AML-193 (cell line): ENCODE measurements at places on chromosomes 5 and 9.

- no peak for DNase-seq
Measured at GRCh38 chr5:123511290-123511647, 708 bp upstream of the CSNK1G3 start.

DNA sequence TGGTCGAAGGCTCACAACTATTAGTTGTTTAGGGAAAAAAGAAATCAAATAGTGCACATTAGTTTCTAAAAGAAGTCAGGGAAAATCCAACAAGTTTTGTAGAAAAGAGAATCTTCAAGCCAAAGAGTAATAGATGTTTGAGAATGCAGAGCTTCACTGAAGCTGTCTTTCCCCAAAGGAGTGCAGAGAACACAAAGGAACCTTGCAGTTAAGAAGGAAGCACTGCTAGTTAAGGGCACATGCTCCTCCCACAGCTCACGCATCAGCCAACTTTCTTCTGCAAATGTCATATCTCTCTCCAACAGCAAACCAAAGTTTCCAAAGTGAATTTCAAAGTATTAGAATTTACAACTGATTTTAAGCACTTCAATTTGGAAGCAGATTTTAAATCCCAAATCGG lies 116.4 kb upstream of the FST start:
- no peak for DNase-seq

DNA sequence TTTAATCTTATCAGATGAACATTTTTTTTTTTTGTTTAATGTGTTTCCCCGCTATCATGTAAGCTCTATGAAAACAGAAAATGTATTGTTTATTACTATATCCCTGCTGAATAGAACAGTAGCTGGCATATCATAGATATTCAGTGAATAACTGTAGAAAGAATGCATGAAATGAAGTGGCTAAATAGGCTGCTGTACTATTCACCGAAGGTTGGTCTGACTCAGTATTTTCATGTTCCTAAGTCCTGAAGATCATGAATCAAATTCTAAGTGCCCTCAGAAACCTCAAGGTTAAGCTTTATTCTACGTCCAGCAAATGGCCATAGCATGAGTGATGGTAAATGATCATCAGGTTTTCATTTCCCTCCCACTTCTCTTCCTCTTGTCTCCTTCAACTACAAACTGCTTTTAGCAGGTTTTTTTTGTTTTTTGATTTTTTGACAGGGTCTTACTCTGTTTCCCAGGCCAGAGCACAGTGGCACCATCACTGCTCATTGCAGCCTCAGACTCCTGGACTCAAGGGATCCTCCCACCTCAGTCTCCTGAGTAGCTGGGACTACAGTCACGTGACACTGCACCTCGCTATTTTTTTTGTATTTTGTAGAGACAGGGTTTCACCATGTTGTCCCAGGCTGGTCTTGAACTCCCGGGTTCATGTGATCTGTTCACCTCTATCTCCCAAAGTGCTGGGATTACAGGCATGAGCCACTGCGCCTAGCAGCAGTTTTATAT lies 19.1 kb upstream of the ZFAND5 start:
- DNase-seq, result no peak

GRCh38 chr9:33924978-33925797 lies 108.2 kb downstream of the UBE2R2 start:
- peak; percentile 19 for DNase-seq

GRCh38 chr5:102624405-102624804 lies 125.6 kb upstream of the SLCO6A1 start:
- DNase-seq, result no peak

GRCh38 chr5:14056039-14056438 lies 87.1 kb upstream of the TRIO start:
- no peak for DNase-seq

DNA sequence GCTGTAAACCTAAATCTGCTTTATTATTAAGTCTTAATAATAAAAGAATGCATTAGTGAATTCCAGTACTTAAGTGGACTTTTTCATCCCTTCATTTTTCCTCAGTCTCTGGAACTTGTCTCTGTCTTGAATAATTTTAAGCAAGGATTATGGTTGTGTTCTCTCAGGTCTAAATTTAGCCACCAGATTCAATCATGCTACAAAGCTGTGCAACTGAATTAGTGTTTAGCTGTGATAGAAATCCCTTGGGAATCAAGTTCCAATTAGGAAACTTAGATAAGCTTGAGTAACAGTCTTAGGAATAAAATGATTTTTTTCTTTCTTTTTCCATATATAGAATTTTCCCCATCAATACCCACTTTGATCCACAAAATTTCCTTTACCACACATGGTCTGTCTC lies 104.3 kb downstream of the PLPPR1 start:
- no peak for DNase-seq

DNA sequence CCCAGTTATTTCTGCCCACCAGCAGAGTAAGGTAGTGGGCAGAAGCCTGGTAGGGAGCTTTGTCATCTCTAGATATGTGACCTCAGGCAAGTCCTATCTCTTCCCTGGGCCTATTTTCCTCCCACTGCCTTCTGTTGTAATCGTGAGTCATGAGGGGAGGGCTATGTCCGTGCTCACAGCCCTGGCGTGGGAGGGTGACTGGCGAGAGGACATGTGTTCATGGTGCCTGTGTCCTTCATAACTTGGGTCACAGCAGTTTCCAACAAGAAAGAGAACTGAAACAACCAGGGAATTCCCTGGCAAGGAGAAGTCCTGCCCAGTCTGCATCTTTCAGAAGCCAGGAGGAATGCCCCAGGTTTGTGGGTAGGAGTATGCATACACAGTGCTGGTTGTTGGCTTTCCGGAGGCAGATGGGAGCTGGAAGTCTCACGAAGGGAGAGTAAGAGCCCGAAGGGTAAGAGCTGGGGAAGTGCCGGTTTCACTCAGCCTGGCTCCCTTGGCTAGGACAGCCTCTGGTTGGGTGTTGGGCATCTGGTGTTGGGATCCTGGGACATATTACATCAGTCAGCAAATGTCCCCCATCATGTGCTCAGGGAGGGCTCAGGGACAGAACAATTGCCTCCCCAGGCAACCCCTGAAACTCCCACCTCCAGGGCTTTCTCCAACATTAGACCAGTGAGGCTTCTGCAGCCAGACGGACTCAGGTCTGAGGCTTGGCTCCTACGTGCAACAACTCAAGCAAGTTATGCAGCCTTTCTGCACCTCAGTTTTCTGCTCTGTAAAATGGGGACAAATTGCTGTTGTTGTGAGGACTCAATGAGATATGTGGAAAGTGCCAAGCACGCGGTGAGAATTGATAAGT lies 4.3 kb upstream of the TIFAB start:
- DNase-seq, result no peak

DNA sequence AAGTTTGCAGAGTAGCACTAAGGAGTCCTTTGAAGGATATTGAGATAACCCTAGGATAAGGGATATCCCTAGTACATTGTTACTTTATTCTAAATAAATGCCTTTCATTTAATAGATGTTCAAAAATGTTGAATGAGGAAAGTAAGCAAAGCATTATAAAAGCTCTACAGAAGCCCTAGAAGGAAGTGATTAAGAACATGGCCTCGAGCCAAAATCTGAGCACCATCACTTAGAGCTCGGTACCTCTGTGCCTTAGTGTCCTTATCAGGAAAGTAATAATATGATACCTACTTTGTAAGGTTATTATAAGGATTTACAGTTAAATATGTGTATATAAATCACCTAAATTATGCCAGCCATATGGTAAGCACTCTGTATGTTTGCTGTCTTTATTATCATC lies 242.6 kb downstream of the KIAA0825 start:
- DNase-seq, result no peak

DNA sequence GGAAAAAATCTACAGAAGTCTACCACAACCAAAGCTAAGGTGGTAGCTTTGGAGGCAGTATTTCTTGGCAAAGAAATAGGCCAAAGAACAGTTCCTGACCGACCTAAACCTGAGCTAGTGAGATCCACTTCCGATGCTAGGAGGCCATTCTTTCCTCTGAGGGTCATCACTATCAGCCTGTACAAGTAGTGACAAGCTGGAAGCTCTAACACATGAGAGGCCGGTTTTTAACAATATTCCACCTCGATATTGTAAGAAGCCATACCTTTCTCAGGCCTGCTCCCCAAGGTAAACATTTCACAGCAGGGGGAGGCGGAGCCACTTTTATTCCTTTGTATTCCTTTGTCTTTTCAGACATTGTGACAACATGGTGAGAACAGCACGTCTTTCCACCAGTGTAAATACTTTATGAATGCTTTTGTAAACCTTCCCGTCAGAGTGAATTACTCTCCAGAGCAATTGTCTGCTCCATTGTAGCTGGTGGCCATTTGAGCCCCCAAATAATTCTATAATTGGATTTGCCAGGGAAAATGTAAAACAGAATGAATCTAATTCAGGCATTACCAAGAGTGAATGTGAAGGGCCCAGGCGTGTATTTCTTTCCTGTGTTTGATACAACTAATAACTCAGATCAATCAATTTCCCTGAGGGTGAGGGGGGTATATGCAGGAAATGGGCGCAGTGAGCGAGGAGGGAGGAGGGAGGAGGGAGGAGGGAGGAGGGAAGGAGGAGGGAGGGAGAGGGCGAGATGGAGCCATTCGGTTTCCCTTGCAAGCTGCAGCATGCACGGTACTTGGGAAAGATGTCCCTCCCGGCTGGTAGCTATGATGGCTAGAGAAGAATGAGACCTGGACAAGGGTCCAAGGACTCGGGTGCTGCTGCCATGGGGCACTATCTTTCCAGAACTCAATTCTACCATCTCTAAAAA lies 166.6 kb downstream of the CDK5RAP2 start:
- DNase-seq, result no peak

DNA sequence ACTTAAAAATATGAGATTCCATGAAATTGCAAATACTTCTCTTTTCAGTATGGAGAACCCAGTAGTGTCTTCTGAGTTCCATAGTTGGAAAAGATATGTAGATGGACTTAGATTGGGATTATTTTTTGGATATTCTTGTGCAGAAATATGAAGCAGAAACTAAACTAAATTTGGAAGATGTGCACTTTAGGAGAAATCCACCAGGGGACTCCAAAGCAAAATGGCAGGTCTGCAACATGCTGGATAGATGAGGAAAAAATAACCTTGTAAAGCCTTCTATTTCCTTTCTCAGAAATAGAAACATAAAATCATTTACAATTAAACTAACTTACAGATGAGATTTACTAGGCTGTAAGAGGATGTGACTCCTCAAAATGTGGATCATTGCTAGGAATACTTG lies 49.2 kb upstream of the MINAR2 start:
- no peak for DNase-seq

GRCh38 chr5:100691085-100691484 lies 155.9 kb downstream of the FAM174A start:
- no peak for DNase-seq

DNA sequence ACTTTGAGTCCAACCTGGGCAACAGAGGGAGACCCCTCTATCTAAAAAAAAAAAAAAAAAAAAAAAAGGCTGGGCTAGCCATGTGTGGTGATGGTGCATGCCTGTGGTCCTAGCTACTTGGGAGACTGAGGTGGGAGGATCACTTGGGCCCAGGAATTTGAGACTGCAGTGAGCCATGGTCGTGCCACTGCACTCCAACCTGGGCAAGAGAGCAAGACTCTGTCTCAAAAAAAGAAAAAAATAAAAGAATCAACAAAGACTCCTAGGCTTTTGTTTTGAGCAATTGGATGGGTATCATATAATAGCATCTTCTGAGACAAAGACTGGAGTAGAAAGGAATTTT lies 481.7 kb upstream of the PAPPA start:
- DNase-seq, result no peak

- no peak for DNase-seq
Measured at GRCh38 chr5:120146787-120147186, 317.3 kb upstream of the PRR16 start.

GRCh38 chr5:115738830-115739229 lies 77.6 kb downstream of the CDO1 start:
- no peak for DNase-seq
